ENCODE measurements at places on chromosomes 3 and 15.
A peak's percentile ranks its signal among the peaks of the same experiment; 100 is the strongest.

- DNase-seq = no peak
These were observed 44.0 kb downstream of the SYNM start for GRCh38 chr15:99148851-99149276.

- no peak for DNase-seq
These were observed 82.0 kb downstream of the NTRK3 start for GRCh38 chr15:88174571-88174970.

GRCh38 chr15:89038146-89038545, 50.1 kb upstream of the ABHD2 start:
- no peak for DNase-seq

GRCh38 chr3:123480428-123480827, 31.5 kb upstream of the ADCY5 start:
- DNase-seq = no peak

DNA sequence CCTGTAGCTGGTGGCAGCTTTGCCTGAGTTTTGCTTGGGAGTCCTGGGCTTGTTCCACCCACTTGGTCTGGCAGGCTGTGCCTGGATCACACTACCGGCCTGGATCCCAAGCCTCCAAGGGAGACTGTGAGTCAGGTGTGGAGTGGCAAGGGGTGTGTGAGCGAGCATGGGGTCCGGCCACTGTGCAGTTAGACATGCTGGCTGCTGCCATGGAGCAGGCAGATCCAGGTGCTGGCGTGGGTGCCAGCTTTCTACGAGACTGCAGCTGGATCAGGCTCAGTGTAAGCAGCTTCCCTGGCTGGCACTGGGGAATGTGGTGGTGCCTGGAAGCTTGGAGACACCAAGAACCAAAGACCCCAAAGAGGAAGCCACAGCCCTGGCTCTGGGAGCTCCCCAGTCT, 102.0 kb upstream of the BNIP2 start:
- DNase-seq = no peak

DNA sequence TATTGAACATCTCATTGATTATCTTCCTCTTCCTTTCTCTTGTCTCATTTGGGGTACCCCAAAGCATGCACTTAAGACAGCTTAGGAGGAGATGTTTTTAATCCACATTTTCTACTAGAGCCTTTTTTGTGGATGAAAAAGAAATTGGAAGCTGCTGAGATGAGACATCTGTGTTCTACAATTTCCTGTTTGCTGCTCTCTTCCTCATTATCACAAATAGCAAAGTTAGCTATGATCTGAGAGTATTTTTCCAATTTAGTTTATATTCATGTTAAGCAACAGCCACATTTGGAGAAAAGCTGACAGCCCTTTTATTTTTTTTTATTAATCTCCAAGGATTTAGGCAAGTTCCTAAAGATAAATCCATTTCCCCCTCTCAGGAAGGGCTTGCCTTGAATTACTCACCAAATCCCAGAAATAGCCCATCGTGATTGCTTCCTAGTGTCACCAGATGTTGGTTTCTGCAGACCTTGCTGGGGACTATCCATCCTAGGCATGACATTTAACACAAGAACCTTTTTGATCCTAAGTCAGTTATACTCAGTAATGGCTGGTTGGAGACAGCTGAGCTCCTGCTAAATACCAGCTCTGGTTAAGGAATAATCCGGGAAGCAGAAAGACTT, 70.8 kb upstream of the FILIP1L start:
- DNase-seq = no peak

GRCh38 chr3:32508711-32509110, 6.1 kb upstream of the CMTM6 start:
- DNase-seq = no peak

GRCh38 chr3:55483196-55484095, 3.7 kb downstream of the WNT5A start:
- DNase-seq = no peak

GRCh38 chr3:30282154-30282696, 324.2 kb upstream of the TGFBR2 start:
- DNase-seq = peak; percentile 77

GRCh38 chr3:156300371-156300770, 180.0 kb downstream of the KCNAB1 start:
- no peak for DNase-seq

DNA sequence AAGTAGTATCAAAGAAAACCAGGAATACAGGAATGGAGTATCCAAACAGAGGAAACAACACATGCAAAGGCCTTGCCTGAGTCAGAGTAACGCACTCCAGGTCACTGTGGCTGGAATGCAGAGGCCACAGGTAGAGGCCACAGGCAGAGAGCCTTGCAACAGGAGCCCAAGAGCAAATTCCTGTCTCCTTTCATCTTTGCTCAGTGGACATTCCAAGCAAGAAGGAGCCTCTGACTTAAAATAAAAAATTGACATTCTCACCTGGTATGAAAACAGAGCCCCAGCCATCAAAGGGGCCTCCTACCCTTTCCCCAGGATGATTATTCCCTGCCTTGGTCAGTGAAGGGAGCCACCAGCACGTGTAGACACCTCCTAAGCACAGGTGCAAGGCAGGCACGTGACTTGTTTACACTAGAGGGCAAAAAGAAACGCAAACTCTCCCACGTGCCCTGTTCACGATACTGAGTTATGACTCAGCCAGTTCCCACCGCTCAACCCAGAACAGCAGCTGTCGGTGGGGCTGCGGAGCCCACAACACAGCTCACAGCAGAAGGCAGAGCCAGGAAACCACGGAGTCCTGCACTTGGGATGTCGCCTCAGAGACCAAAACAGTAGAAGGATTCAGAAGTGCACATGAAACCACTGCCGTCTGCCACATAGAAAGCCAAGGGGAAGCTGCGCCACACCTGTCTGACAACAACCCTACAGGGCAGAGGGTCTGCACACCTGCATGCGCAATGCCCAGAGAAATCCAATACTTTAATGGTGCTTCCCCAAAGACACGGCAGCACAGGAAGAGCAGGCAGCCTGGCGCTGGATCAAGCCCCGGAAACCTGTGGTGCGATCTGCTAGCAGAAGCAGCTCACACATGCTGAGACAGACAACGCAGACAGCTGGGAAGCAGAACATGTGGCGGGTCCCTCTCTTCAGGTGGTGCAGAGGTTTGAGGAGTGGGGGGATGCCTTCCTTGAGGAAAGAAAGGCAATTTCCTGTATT, 52.1 kb downstream of the ITGB5 start:
- DNase-seq = peak; percentile 63

- no peak for DNase-seq
These were observed 25.0 kb downstream of the CLDN18 start for GRCh38 chr3:138034918-138035317.

GRCh38 chr3:191320316-191320715, 8.9 kb upstream of the CCDC50 start:
- DNase-seq = no peak

- no peak for DNase-seq
These were observed 43.3 kb upstream of the ZNF385D start for GRCh38 chr3:21794291-21794690.

- no peak for DNase-seq
These were observed 62.3 kb downstream of the APBA2 start for GRCh38 chr15:28948036-28948435.

DNA sequence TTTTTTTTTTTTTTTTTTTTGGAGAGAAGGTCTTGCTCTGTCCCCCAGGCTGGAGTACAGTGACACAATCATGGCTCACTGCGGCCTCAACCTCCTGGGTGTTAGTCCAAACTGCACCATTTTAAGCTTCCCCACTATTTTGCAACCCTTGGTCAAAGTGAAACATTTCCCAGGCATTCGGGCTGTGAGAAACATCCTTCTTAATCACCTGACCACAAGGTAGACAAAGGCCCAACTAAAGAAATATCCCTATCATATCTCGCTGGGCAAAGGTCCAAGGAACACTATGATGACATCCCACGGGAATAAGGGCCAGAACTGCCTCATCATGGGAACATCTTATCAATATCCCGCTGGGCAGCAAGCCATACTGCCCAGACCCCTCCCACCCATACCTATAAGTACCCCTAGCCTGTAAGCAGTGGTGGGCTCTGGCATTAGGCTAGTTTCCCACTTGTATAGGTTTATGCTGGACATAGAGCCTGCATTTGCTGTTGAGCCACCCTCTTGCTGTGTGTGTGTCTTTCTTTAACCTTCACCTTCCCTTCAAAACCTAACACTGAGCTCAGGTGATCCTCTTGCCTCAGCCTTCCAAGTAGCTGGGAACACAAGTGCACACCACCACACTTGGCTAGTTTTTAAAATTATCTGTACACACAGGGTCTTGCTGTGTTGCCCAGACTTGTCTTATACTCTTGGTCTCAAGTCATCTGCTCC, 95.2 kb downstream of the SEMA5B start:
- DNase-seq = no peak

- no peak for DNase-seq
These were observed 78.7 kb downstream of the ZNF280D start for GRCh38 chr15:56654624-56655023.

- no peak for DNase-seq
These were observed 156.0 kb downstream of the PDE8A start for GRCh38 chr15:85137489-85138168.

DNA sequence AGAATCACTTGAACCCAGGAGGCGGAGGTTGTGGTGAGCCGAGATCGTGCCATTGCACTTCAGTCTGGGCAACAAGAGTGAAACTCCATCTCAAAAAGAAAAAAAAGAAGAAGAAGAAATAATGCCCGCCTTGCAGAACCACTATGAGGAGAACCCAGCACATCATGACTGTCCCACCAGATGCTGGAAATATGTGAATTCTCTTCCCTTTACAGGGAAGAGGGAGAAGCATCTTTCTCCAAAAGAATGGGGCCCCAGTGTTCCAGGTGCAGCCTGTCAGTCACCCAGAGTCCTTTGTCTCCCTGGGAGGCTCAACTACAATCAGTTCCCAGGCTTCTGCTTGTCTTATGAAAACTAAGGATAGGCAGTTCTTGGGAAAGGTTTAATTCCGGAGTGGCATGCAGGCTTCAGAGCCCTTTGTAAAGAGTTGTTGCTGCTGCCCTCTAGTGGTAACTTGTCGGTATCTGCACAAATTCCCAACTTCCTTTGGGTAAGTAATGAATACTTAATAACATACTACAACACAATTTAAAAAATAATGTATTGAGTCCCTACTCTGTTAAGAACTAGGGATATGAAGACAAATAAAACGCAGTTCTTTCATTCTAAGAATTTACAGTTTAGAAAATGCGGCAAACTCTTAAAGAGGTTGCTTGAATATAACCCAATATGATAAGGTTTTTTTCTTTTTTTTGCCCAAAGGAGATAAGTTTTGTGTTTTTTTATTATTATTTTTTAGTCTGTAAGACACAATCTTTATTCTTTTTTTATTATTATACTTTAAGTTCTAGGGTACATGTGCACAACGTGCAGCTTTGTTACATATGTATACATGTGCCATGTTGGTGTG, 18.6 kb upstream of the TICRR start:
- DNase-seq = peak; percentile 24

DNA sequence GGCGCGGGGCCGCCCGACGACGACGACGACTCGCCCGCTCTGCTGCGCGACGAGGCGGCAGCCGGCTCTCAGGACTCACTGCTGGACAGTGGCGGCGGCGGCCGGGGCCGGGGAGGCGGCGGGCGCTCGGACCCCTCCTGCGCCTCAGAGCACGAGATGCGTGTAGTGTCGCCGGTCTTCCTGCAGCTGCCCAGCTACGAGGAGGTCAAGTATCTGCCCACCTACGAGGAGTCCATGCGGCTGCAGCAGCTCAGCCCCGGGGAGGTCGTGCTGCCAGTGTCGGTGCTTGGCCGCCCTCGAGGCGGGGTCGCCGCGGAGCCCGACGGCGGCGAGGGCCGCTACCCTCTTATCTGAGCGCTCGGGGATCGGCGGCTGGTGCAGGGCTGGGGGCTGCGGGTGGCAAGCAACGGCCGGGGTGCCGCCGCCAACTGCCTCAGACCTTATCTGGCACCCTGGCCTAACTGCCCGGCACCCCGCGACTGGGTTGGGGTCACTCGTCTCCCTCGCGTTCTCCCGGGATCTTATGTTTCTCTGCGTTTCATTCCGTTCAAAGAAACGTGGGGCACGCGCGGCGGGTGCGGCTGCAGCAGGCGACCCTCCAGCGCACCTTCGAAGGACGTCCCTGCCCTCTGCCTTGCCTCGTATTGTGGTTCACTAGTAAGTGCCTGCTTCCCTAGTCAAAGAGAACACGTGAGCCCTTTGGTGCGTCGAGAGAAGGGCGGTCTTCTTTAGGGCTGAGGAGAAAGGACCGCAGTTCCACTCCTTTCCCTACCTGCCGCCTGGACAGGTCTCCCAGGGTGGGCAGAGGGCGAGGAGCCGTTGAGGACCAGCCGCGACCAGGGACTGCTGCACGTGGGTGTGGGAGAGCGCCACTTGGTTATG, 1.0 kb downstream of the C3orf80 start:
- no peak for DNase-seq

DNA sequence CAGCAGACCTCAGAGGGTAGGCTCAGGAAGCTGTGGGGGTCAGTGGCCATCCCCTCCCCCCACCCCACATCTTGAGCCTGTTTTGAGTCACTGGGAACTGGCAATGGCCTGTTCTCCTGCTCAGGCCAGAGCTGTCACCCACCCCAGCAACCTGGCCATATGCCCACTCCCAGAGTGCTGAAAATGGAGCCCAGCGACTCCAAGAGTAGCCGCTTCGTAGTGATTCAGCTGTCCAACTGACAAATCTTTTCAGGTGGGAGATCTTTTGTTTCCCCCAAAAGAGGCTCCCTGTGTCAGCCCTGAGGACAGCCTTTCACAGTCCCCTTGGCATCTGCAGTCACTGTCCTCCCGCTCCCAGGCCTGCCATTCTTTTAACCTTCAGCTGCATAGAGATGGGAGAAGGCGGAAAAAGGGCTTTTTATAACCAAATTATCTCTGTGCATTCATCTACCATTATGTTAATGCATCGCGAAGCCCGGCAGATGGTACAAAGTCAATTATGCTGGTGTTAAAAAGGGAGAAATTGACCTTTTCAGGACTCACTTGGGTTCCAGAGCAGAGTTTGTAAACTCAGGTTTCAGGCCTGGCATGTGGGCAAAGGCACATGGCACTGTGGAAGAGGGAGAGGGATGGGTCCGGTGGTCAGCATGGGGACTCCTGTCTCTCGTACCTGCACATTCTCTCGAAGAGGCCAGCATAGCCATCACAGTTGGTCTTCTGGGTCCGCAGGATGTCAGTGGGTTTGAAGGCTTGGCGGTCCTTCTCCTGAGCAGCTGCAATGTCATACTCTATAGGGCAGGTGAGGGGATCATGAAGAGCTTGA, 32.1 kb downstream of the KY start:
- DNase-seq = no peak

- DNase-seq = peak; percentile 50
These were observed 48.8 kb downstream of the CHRD start for GRCh38 chr3:184428561-184429175.

GRCh38 chr3:126487151-126487771, 11.6 kb upstream of the ZXDC start:
- no peak for DNase-seq

Data from AG04449 (cell line).